ENCODE measurements at places on chromosomes 2 and 18.

- no peak for DNase-seq
- H3K4me3 ChIP-seq = peak overlapping the region; percentile 43
- peaks cover 35% of the 10 kb centered on the region for H3K27me3 ChIP-seq
- H3K27ac ChIP-seq = no peak overlapping the region
- H3K4me1 ChIP-seq = no peaks in the 10 kb centered on the region
These were observed 33.6 kb downstream of the CHRNA1 start for GRCh38 chr2:174730698-174731018.

GRCh38 chr2:119744335-119744939, 15.3 kb upstream of the PTPN4 start:
- H3K4me1 ChIP-seq = peaks cover 15% of the 10 kb centered on the region
- H3K27ac ChIP-seq = no peak overlapping the region
- DNase-seq = no peak
- no peak overlapping the region for H3K4me3 ChIP-seq

- H3K4me1 ChIP-seq = no peaks in the 10 kb centered on the region
- no peaks in the 10 kb centered on the region for H3K27me3 ChIP-seq
- H3K27ac ChIP-seq = no peak overlapping the region
- no peak overlapping the region for H3K4me3 ChIP-seq
- no peaks in the 10 kb centered on the region for H3K36me3 ChIP-seq
- peak; percentile 76 for DNase-seq
These were observed 118.7 kb upstream of the NRP2 start for GRCh38 chr2:205563646-205564045.

GRCh38 chr2:240431271-240431660, 4.2 kb upstream of the GPC1 start:
- H3K36me3 ChIP-seq = no peaks in the 10 kb centered on the region
- DNase-seq = no peak
- peaks cover under 1% of the 10 kb centered on the region for H3K4me1 ChIP-seq
- H3K27ac ChIP-seq = no peak overlapping the region
- no peak overlapping the region for H3K4me3 ChIP-seq
- peaks cover 2% of the 10 kb centered on the region for H3K27me3 ChIP-seq

DNA sequence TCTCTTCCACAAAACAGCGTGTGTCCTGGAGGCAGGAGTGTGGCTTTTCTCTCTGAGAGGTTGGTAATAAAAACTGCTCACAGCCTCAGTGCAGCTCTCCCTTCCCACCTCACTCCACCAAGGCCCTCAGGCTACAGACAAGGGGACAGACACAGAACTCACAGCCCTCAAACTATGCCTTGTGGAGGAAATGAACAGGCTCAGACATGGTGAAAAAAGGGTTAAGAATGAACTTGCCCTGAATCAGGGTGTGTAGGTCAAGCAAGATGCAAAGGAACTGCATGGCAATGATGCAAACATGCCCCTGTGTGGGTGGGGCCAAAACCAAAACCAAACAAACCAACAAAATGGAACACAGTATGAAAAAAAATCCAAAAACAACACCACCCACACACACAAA, 125.8 kb downstream of the GALNT14 start:
- peaks cover 3% of the 10 kb centered on the region for H3K4me1 ChIP-seq
- no peaks in the 10 kb centered on the region for H3K36me3 ChIP-seq
- DNase-seq = no peak
- no peaks in the 10 kb centered on the region for H3K27me3 ChIP-seq

DNA sequence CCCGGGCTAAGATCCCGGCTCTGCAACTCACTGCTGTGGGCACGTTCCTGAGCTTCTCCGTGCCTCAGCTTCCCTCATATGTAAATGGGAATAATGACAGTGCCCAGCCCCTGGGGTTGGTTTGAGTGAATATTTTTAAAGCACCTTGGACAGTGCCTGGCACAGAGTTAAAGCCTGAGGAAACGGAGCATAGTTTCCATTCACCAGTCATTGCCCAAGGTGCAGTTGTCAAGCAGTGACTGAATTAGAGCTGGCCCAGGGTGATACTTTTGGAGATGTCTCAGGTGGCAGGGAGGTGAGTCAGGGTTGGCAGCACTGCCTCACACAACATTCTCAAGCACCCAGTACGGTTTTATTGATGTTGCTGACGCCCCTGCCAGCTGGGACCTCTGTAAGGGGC, 12.2 kb downstream of the TMEM177 start:
- H3K36me3 ChIP-seq = no peaks in the 10 kb centered on the region
- H3K4me1 ChIP-seq = peaks cover 7% of the 10 kb centered on the region
- DNase-seq = no peak
- no peaks in the 10 kb centered on the region for H3K27me3 ChIP-seq
- H3K4me3 ChIP-seq = no peak overlapping the region

DNA sequence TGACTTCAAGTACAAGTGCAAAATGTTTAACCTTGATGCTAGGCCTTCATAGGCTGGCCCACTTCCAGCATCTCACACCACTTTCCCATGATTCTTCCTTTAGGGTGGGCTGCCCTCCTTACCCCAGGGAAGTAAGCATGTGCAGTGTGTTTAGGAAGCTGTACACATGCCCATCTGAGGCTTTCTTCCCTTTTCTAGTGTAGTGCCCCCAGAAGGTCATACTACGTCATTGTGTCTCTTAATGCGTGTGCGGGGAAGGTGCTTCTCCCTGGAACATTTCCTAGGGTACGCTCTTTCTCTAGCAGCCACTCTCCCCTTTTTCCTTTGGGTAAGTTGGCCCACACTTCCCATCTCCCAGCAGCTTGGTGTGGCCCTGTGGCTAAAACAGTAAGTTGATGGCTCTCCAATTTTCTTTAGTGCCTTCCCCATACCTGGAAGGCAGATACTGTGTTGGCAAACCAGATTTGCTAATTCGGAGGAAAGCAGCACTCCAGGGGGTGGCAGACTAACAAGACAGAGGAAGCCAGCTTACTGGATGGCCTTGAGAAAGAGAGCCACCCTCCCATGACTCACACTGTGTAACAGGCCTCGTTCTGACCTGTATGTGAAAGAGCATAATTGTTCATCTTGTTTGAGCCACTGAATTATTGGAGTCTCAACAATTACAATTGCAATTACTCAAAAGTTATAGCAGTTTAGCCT, 1.1 kb upstream of the SULT6B1 start:
- DNase-seq = peak; percentile 51
- H3K36me3 ChIP-seq = no peaks in the 10 kb centered on the region
- no peaks in the 10 kb centered on the region for H3K27me3 ChIP-seq
- H3K4me3 ChIP-seq = no peak overlapping the region
- H3K27ac ChIP-seq = no peak overlapping the region
